ENCODE measurements at places on chromosomes 1 and 21.
A peak's percentile ranks its signal among the peaks of the same experiment; 100 is the strongest.

DNA sequence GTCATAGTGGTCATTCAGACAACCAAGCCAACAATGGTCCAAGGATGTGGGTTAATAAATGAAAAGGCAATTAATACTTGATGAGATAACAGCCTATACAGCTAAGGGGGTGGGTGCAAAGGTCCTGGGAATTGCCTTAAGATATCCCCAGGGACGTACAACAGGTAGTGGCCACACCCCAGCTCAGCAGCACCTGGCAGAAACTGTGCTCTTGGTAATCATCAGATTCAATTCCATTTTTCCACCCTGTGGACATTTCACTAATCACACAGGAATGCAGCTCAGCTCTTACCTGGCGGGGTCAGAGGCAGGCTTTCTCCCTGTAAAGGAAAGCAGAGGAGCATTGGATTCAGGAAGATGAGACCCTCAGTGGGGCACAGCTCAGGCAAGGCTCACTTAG is 32.9 kb downstream of the FCRL5 start:
- no peak for DNase-seq

DNA sequence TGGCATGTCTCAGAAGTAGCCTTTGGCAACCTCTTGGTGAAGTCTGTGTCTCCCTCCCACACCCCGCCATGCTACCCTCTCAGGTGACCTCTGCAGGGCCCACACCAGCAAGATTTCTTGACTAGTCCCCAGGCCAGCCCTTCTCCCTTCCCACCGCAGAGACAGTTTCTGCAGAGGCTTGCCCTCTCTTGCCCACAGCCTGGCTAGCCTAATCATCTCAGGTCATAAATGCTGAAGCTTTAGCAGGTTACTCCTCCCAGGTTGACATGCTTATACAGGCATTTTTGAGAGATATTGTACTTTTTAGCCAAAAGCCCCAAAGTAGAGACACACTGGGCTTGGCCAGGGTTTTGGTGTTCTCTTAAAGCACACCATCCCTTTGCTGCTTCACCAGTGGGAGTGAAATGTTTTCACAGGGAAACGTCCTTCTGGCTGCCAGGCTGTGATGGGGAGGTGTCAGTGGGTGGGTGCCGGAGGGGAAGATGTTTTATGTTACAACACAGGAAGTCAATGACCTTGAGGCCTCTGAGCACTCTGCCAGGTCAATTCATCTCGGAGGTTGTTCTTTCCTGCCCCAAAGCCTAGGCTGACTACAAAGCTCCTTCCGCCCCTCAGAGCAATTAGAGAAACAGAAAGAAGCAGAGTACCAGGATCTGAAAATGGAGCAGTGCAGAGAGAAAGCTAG is 58.5 kb downstream of the STYXL2 start:
- no peak for DNase-seq

DNA sequence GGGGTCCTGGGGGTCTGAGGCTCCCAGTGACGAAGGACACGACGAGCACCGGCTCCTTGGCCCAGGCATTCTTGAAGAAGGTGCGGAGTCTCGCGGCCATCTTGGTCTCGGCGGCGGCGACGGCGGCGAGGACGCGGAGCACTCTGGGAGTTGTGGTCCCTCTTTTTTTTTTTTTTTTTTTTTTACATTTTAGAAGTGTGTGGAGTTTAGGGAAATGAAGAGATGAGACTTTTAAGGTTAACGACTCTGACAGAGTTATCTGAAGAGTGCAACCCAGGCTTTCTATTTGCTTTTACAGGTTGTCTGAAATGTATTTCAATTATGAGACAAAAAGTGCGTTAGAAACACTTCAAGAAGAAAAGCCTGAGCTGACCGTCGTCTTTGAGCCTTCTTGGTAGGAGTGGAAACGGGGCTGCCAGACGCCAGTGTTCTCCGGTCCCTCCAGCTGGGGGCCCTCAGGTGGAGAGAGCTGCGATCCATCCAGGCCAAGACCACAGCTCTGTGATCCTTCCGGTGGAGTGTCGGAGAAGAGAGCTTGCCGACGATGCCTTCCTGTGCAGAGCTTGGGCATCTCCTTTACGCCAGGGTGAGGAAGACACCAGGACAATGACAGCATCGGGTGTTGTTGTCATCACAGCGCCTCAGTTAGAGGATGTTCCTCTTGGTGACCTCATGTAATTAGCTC is 9.7 kb downstream of the OR2B11 start:
- peak; percentile 52 for DNase-seq

DNA sequence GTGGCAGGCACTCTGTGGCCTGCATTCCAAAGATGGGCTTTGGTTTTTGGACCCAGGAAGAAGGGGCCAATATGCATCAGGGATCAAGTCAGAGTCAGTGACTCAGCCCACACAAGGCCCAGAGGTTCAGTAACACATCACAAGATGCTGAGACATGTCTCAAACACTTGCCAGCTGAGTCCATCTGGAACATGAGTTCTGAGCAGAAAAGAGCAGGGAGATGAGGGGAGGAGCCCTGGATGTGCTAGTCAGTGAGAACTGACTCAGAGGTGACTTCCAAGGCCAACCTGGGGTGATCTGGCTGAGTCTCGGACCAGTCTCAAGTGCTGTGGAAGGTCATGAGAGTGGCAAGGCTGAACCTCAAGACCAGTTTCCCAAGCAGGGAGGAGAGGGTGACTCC is 150.1 kb downstream of the CDC7 start:
- DNase-seq = no peak

GRCh38 chr1:48492392-48492791 is 20.4 kb upstream of the SPATA6 start:
- DNase-seq = no peak

DNA sequence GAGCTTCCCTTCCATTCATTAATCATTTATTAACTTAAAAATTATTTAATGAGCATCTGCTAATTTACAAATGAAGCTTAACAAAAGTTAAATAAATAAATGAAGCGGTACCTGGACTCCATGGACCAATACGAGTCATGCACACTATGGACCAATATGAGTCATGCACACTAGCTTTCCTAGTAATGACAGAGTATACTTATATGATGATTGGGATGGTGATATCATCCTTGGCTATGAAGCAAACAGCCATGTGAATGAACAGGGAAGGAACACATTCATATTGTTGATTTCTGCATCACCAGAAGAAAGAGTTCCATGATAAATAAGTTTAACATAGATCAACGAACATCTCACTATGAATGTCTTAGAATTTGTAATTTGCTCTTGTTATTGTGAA is 109.9 kb downstream of the SPAG17 start:
- no peak for DNase-seq

DNA sequence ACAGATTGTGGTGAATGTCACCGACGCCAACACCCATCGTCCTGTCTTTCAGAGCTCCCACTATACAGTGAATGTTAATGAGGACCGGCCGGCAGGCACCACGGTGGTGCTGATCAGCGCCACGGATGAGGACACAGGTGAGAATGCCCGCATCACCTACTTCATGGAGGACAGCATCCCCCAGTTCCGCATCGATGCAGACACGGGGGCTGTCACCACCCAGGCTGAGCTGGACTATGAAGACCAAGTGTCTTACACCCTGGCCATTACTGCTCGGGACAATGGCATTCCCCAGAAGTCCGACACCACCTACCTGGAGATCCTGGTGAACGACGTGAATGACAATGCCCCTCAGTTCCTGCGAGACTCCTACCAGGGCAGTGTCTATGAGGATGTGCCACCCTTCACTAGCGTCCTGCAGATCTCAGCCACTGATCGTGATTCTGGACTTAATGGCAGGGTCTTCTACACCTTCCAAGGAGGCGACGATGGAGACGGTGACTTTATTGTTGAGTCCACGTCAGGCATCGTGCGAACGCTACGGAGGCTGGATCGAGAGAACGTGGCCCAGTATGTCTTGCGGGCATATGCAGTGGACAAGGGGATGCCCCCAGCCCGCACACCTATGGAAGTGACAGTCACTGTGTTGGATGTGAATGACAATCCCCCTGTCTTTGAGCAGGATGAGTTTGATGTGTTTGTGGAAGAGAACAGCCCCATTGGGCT is 3.0 kb downstream of the CELSR2 start:
- DNase-seq = no peak

- no peak for DNase-seq
Observed at GRCh38 chr1:107842241-107842640, 122.7 kb downstream of the VAV3 start.

DNA sequence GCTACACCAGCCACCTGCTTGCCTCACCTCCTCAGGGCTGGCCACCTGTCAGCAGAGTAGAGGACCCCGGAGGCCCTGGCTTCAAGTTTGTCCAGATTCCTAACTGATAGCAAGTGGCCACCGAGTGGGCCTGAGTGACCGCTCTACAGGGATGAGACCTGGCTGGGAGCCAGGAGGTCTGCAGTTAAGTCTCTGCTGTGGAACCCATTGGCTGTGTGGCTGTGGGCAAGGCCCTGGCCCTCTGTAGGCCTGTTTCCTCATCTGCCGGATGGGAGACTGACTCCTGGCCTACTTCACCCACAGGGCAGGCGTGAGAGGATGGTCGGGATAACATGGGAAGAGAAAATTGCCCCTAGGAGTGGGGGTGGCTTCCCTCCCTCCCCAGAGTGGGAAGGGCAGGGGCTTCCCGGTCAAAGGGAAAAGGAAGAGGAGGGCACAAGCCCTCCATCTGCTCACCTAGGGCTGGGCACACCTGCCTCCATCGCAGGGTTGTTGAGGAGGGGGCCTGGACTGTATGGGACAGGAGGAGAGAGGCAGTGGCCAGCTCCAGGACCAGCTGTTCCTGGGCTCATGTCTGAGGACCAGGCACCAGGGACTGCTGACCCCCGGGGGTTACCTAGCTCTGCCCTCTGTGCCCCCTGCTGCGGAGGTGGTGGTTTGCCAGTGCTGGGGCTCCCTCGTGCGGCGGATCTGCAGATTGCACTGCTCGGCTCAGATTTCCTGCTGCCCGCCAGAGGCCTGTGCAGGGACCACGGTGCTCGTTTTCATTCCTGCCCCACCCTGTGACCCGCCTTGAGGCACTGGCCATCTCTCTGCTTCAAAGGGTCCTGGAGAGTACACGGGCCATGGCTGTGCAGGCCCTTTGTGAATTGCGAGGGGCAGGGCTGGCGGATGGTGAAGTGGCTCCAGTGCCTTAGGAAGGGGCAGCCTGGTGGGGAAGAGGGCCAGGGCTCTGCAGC is 9.1 kb upstream of the MTFR1L start:
- peak; percentile 52 for DNase-seq

- peak; percentile 73 for DNase-seq
Observed at GRCh38 chr21:20997636-20998455, at the start of gene NCAM2. Gene NCAM2, plus strand, starts transcription at chr21:20998409.

GRCh38 chr1:230542681-230543080 is 99.6 kb upstream of the COG2 start:
- no peak for DNase-seq

- peak; percentile 32 for DNase-seq
Observed at GRCh38 chr1:224042557-224043118, 71.3 kb upstream of the FBXO28 start.

DNA sequence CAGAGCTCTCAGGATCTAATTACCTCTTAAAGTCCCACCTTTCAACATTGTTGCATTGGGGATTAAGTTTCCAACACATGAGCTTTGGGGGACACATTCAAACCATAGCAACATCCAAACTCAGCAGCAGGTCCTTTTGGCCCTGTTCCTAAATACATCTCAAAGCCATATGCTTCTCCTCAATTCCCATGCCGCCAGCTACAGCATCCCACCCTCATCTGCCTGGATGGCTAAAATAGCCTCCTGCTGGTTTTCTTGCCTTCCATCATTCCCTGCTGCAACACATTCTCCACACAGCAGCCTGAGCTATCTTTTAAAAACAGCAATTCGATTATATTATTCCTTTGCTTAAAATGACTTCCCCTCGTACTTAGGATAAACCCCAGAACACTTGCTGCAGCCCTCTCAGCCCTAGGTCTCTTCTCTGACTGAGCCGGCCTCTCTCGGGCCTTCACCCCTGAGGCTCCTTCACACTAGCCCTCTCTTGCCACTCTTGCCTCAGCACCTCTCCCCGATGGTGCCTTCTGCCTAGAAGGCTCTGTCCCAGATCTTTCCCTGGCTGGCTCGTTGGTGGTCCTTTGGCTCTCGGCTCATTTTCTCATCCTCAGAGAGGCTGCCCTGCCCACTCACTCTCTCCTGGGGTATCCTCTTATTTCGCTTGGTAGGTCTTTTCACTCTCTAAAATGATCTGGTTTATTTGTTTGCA is 16.5 kb downstream of the MYBPH start:
- no peak for DNase-seq

DNA sequence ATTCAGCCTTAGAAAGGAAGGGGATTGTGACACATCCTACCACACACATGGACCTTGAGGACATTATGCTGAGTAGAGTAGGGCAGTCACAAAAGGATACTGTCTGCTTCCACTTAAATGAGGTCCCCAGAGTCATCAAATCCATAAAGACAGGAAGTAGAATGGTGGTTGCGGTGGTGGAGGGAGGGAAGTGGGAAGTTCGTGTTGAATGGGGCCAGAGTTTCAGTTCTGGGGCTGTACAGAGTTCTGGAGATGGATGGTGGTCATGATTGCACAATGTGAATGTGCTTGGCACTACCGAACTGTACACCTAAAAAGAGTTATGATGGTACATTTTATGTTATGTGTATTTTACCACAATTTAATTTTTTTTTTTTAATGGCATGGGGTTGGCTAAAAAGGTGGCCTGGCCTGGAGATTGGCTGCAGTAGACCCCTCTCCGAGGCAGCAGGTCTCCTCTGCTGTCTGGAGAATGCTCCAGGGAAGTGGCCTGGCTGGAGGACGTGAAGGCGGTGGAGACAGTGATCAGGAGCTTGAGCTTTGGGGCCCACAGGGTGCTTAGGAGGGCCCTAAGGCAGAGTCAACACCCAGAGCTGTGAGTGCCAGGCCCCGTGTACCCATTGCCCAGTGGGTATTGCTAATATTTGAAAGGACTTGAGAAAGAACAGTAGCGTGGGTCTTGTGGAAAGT is 30.4 kb downstream of the IFNGR2 start:
- no peak for DNase-seq

DNA sequence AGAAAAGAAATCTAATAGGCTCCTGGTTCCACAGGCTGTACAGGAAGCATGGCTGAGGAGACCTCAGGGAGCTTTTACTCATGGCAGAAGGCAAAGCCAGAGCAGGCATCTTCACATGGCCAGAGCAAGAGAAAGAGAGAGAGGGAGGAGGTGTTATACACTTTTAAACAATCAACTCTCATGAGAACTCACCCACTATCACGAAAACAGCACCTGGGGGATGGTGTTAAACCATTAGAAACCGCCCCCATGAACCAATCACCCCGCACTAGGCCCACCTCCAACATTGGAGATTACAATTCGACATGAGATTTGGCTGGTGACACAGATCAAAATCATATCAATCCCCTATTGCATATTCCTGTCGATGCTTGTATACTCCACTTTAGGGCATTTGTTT is 93.5 kb downstream of the MRPL39 start:
- no peak for DNase-seq

GRCh38 chr1:210385228-210385627 is 56.5 kb downstream of the HHAT start:
- DNase-seq = no peak

GRCh38 chr1:219316066-219316465 is 142.4 kb downstream of the LYPLAL1 start:
- no peak for DNase-seq

DNA sequence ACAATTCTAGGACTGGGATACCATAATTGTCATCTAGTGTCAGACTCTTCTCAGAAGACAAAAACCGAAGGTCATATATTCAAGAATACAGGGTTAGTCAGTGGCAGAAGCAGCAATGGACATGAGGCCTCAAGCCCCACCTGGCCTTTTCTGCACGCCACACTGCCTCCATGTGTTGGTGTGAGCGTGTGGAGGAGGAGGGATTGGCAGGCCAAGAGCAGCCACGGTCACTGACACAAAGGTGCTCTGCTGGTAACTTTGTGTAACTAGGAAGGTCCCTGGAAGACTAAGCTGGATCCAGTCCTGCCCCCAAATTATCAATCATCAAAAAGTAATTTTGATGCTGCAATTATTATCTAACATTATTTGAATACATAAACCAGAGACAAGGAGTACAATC is 34.9 kb downstream of the HSF2BP start:
- DNase-seq = peak; percentile 2
